ENCODE measurements at places on chromosomes 12 and 14. TPM values are rescaled to one million over a fixed set of nuclear protein-coding genes. Genes with fewer than 3 reads are reported as not detected.

The LUM gene
- total RNA-seq: 0.21 TPM

The P2RX7 gene
- not detected for total RNA-seq

The TCL1B gene
- not detected for total RNA-seq

The SIX6 gene
- total RNA-seq: not detected

The LHX5 gene
- total RNA-seq: not detected

The ZNF641 gene
- total RNA-seq: 6.3 TPM

The ANO4 gene
- 0.11 TPM for total RNA-seq

The APPL2 gene
- 18.6 TPM for total RNA-seq

The ADGRD1 gene
- 0.62 TPM for total RNA-seq

The CLEC2B gene
- total RNA-seq: 1.4 TPM

The TOGARAM1 gene
- 5.4 TPM for total RNA-seq

The IL22 gene
- not detected for total RNA-seq

The EML5 gene
- 1.0 TPM for total RNA-seq

The PRR4 gene
- total RNA-seq: 1.9 TPM

The HOXC4 gene
- 3.8 TPM for total RNA-seq

The OVCH1 gene
- total RNA-seq: not detected

The FOXN4 gene
- not detected for total RNA-seq

The DDIT3 gene
- 30.9 TPM for total RNA-seq

The TESPA1 gene
- not detected for total RNA-seq

The ACVRL1 gene
- 0.15 TPM for total RNA-seq

The YBX3 gene
- 268 TPM for total RNA-seq

The LRP1-AS gene
- not detected for total RNA-seq

The TTLL5 gene
- 13.3 TPM for total RNA-seq

The PNP gene
- total RNA-seq: 167 TPM

The MORN3 gene
- 0.27 TPM for total RNA-seq

The RERGL gene
- total RNA-seq: not detected

The TBC1D30 gene
- 1.7 TPM for total RNA-seq
